ENCODE measurements at places on chromosomes 2 and 18. TPM values are rescaled to one million over a fixed set of nuclear protein-coding genes. Genes with fewer than 3 reads are reported as not detected.

GRCh38 chr2:189584686-189585085, 4.1 kb upstream of the SLC40A1 start:
- DNase-seq: no peak

GRCh38 chr18:11937874-11938478, 29.9 kb upstream of the MPPE1 start:
- DNase-seq: peak; percentile 75

- no peak for DNase-seq
These were observed 29.9 kb upstream of the KIDINS220 start for GRCh38 chr2:8867363-8867762.

DNA sequence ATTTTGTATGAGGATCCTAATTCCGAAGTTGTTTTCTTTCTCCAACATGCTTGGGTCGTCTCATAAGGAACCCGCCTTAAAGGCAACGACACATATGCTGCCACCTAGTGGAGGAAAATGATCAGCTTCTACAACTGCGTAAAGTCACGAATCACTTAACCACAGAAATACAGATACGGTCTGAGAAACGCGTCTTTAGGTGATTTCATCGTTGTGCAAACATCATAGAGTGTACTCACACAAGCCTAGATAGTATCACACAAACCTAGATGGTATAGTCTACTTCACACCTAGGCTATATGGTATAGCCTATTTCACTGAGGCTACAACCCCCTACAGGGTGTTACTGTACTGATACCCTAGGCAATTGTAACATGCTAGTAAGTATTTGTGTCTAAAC, 13.1 kb downstream of the GNLY start:
- DNase-seq: peak; percentile 58

- no peak for DNase-seq
These were observed 45.6 kb downstream of the ARL4C start for GRCh38 chr2:234451242-234451641.

DNA sequence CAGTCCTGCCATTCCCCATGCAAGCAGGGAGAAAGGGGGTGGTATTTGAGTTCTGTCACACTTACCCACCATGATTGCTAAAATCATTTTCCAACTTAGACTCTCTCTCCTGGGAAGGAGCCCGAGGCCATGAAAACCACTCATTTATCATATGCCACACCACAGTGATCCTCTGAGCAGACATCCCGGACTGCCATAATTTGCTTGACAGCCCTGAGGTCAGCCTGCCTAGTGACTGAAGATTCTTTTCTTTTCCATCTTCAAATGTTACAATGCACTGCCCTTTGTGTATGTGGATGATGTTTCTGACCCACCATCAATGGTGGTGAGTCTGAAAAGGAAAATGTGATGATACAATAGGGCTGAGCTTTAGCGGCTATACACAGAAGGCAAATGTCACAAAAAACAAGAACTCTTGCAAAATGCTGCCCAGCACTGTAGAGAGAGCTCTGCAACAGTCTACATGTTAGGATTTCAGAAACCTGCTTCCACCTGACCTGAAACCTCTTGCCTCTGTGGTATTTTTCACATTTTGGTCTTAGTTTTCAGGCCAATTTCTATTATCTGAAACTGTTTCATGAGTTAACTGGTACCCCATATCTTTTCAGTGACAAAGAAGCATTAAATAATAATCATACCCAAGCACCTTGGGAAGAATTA, 272.8 kb downstream of the ZNF385B start:
- no peak for DNase-seq

GRCh38 chr2:180655393-180655792, 325.0 kb upstream of the UBE2E3 start:
- no peak for DNase-seq

GRCh38 chr2:239821694-239822075, 203.5 kb downstream of the NDUFA10 start:
- no peak for DNase-seq

DNA sequence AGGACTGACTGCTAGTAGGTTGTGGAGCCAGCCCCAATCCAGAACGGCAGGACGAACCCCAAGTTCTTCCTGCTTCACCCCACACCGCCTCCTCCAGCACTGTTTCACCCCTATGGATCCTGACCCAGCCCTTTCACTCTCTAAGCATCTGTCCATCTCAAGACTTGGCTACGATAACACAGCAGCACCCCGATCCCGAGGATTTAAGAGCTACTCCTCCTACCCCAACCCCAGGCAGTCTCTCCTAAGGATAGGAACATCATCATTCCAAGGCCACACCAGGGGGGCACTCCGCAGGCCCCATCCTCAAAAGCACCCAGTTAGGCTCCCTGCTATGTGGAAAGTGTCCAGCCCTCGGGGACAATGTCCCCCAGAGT, 645 bp downstream of the KCTD18 start:
- DNase-seq: peak; percentile 36

GRCh38 chr2:178075006-178075326, 2.4 kb upstream of the PDE11A start:
- DNase-seq: no peak

- DNase-seq: no peak
These were observed 276.5 kb downstream of the DSC3 start for GRCh38 chr18:30766053-30766452.

GRCh38 chr2:29723255-29724001, 198.0 kb downstream of the ALK start:
- DNase-seq: no peak

GRCh38 chr18:36697905-36698304, 130.9 kb downstream of the TPGS2 start:
- DNase-seq: no peak

- DNase-seq: peak; percentile 90
These were observed 8.2 kb upstream of the EN1 start for GRCh38 chr2:118855451-118856279.

GRCh38 chr2:46320141-46320567, 22.9 kb downstream of the EPAS1 start:
- DNase-seq: no peak

DNA sequence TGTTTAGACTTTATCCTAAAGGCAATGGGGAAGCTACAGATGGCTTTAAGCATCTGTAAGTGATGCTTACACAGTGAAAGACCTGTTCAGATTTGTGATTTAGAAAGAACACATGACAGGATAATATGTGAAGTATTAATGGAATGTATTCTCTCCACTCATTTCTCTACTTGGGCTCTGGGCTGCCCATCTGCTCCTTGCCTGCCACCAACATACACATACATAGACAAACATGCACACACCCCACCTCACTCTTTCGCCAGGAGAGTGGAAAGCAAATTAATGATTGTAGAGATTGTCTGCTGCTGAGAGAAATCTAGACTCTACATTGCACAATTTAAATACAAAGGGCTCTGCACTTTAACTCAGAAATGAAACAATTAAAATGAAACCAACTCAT, 61.0 kb upstream of the NFE2L2 start:
- no peak for DNase-seq

DNA sequence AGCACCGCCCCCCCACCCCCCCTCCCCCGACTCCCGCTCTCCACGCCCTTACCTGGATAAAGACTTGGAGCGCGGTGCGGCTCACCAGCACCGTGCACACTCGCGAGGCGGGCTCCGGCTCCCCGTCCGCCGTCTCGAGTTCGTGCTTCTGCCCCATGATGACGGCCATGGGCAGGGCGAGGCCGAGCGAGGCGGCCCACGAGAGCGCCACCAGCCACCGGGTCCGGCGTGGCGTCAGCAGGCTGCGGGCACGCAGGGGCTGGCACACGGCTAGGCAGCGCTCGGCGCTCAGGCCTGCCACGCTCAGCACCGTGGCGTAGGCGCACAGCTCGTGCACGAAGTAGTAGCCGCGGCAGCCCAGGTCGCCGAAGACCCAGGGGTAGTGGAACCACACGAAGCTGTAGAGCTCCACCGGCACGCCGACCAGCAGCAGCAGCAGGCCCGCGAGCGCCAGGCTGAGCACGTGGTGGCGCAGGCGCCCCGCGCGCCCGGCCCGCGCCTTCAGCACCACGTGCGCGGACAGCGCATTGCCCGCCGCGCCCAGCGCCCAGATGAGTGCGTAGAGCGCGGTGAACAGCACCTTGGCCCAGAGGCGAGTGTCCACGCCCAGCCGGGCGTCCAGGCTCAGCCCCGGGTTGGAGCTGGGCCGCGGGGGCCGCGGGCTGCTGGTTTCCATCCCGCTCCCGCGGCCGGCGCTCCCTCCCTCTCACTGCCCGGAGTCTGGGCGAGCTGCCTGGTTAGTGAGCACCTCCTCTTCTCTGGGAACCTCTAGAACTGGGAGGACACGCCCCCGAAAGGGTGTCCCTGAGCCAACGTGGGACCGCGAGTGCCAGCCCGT, at the start of gene NTSR2:
Gene NTSR2, minus strand, starts transcription at position 742 of the 838 bp plus-strand sequence. Its CDS starts 66 bp downstream, at position 676.
- DNase-seq: peak; percentile 78

Gene ASB18
- total RNA-seq: 0.82 TPM

Gene ZNF385B
- total RNA-seq: 7.7 TPM

Gene DLX2
- total RNA-seq: 2.9 TPM

Gene APLF
- total RNA-seq: 11.8 TPM

Gene ZNF396
- 4.1 TPM for total RNA-seq

Gene HOXD12
- total RNA-seq: not detected

Gene RNF25
- 28.1 TPM for total RNA-seq

Gene RNU2-63P
- total RNA-seq: not detected

Gene FAM110C
- total RNA-seq: 8.6 TPM

Gene SERPINB11
- total RNA-seq: not detected
